Activated T-cell treated with anti-CD3 and anti-CD28 coated beads, Interleukin-2, amount 50 U/mL, for 48 hours (primary cell): ENCODE measurements at places on chromosomes 13 and 19.

DNA sequence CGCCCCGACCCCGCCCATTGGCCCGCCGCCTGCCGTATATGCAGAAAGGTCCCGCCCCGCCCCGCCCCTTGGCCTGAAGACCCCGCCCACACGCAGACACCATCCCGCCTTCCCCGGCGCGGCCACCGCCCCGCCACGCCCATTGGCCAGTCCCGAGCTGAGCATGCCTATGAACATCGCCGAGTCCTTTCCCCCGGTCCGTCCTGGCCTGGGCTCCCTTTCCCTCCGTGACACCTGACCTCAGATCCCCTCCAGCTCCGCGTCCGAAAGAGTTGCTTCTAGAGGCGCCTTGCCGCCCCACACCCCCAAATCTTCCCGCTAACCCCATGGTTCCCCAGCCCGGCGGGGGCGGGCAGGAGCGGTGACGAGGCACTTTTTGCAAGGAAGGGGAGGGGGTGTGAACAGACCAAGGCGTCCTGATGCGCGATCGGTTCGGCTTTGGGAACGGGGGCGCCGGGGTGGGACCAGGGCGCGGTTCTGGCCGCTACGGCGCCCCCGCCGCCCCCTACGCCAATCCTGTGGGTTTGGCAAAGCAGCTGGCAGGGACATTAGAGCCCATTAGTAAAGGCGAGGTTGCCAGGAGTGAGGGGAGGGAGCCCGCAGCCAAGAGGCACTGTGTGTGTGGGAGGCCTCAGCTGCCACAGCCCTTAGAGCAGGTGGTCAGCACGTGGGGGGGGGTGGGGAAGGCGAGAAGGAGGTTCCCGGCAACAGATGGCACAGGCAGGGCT is 406 bp upstream of the NUMBL start:
- DNase-seq, result peak; percentile 94

DNA sequence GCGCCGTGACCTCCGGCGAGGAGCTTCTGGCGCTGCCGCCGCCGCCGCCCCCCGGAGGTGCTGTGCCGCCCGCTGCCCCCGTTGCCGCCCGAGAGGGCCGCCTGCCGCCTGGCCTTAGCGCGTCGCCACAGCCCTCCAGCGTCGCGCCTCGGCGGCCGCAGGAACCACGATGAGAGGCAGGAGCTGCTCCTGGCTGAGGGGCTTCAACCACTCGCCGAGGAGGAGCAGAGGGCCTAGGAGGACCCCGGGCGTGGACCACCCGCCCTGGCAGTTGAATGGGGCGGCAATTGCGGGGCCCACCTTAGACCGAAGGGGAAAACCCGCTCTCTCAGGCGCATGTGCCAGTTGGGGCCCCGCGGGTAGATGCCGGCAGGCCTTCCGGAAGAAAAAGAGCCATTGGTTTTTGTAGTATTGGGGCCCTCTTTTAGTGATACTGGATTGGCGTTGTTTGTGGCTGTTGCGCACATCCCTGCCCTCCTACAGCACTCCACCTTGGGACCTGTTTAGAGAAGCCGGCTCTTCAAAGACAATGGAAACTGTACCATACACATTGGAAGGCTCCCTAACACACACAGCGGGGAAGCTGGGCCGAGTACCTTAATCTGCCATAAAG is 4.8 kb downstream of the PDX1 start:
- peak; percentile 34 for DNase-seq

DNA sequence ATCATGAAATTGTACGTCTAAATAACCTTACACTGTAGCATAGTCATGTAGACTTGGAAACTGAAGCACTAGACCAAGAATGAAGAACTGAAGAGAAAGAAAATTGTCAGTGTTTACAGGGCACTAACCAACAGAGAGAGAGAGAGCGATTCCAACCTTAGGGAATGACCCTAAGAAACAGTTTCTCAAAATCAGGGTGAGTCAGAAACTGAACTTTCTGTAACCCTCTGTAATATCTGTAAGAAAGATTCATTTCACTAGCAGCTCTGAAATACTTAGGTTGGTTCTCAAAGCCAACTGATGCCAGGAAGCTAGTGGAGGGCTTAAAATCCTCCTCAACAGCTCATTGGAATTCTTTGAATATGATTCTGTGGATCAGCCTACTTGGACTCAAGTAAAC is 936.9 kb downstream of the EFNB2 start:
- no peak for DNase-seq

DNA sequence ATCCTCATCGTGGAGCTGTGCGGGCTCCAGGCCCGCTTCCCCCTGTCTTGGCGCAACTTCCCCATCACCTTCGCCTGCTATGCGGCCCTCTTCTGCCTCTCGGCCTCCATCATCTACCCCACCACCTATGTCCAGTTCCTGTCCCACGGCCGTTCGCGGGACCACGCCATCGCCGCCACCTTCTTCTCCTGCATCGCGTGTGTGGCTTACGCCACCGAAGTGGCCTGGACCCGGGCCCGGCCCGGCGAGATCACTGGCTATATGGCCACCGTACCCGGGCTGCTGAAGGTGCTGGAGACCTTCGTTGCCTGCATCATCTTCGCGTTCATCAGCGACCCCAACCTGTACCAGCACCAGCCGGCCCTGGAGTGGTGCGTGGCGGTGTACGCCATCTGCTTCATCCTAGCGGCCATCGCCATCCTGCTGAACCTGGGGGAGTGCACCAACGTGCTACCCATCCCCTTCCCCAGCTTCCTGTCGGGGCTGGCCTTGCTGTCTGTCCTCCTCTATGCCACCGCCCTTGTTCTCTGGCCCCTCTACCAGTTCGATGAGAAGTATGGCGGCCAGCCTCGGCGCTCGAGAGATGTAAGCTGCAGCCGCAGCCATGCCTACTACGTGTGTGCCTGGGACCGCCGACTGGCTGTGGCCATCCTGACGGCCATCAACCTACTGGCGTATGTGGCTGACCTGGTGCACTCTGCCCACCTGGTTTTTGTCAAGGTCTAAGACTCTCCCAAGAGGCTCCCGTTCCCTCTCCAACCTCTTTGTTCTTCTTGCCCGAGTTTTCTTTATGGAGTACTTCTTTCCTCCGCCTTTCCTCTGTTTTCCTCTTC is 6.3 kb downstream of the MYADM start:
- DNase-seq, result no peak

- DNase-seq, result no peak
These were observed 23.8 kb upstream of the SHKBP1 start for GRCh38 chr19:40552848-40553247.

DNA sequence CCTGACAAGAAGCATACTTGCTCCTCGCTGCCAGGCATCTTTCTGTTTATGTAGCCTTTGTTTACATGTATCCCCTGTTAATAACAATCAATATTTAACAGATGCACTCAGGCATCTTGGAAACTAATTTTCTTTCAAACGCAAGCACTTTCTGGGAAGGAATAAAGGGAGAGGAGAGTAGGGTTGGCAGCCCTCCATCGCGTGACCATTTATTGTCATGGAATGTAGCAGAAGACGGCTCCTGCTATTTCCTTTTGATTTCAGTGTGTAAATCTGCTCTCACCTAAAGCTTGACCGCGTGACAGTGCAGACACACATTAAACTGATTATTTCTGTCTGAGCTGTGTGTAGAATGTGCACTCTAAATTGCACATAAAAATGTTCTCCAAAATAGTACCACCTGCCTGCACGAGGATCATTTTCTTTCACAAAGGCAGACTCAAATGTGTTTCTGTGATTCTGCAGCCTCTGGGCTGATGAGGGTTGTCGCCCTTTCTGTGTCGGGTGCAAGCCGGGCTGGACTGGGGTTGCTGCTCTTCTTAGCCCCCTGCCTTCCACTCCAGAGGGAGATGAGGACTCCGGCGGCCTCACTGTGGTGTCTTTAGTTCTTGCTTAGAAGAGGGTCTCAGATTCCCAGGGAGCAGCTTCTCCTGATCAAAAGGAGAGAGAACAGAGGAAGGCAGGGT is 223.5 kb upstream of the MAB21L1 start:
- DNase-seq, result no peak

- DNase-seq, result no peak
These were observed 137.2 kb downstream of the CYSLTR2 start for GRCh38 chr13:48790966-48791365.

GRCh38 chr19:3612901-3613741 is 6.4 kb upstream of the TBXA2R start:
- no peak for DNase-seq

DNA sequence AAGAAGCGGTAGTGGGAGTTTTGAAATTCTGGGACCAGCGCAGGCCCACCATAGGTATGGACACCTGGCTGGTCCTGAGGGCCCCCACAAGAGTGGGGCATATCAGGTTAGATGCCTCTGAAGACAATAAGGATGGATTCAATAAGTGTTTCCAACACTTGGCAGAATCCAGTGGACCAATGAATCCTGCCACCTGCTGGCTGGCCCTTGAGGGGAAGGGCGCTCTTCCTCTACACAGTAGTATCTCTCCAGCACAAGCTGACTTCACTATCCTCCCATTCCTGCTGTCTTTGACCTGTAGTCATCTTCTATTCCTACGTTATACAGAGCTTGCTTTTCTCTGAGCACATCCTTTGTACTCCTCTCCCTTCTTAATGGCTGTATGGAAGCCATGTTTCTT is 199.7 kb upstream of the TSHZ3 start:
- no peak for DNase-seq

DNA sequence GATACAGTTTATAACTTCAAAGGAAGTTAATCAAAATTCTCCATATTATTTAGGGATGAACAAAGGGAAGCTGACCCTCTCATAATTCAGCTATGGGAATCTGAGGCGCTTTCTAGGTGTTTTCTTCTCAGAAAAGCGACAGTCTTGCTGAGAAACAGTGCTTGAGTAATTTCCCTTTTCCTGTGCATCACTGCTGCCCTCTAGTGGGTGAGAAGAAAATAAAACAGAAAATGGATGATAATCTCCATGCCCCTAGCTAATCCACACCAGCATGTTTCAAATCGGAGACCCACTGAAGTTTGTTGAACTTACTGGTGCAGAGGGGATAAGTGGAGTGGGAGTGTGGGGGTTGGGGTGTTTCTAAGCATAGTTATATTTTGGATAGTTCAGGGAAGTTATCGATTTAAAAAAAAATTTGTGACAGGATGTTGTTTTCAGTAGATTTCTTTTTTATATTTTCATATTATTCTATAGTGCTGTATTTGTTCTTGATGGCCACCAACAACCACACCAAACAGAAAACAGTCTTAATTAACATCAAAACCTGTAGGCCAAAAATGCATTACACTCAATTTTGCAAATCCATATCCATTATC is 21.4 kb downstream of the LCP1 start:
- no peak for DNase-seq

- DNase-seq, result peak; percentile 86
These were observed 567 bp upstream of the SMG9 start for GRCh38 chr19:43755256-43755801.

GRCh38 chr19:4431808-4432674 is 25.6 kb downstream of the UBXN6 start:
- no peak for DNase-seq

DNA sequence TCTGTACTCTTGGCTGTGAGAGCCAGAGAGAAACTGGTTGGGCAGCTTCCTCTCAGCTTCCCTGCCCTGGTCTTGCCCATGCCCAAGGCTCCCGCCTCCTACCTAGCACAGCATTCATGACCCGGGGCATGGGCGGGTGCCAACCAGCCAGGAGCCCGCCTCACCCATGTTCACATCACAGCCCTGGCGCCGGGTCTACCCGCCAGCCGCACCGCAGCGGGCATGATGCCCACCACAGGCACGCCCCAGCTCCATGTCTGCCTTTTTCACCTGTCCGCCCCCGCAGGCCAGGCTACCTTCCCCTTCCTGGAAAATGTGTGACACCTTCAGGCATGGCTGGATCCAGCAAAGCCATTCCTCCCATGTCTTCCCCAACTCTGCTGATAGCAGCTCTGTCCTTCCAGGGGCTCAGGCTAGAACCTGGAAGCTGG is 42.1 kb downstream of the PTPRS start:
- DNase-seq, result no peak

DNA sequence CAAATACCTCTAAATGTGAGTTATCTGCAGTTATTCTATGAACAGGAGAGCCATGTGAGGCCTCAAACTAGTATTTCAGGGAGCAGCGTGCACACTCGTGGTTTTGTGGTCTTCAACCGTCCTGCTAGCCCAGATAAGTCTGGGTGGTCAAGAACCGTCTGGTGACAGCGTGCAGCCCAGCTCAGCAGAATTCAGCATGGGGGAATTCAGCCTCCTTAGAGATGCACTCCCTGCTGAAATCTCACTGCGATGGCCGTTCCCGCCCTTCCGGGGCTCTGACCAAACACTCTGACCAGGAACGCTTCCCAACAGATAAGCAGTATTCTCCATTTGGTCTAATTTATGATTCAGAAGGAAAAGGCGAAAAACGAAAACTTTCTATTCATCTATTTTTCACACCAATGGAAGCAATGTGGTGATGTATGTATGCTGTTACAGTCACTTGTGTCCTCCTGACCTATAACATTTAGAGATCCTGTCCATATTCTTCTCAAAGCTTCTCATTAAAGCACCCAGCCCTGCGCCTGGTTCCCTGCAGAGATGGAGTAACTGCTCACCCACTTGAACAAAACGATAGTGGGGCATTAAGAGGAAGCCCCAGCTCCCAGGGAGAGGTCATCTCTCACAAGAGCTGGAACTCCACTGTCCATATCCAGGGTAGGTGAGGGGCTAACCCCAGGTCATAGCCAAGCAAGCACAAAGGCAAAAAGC is 2.9 kb downstream of the ANKRD27 start:
- no peak for DNase-seq

GRCh38 chr13:44622261-44622660 is 46.1 kb upstream of the TSC22D1 start:
- DNase-seq, result no peak

GRCh38 chr13:75495938-75496337 is 14.0 kb upstream of the TBC1D4 start:
- no peak for DNase-seq
